ENCODE measurements at places on chromosomes 1 and 21.

DNA sequence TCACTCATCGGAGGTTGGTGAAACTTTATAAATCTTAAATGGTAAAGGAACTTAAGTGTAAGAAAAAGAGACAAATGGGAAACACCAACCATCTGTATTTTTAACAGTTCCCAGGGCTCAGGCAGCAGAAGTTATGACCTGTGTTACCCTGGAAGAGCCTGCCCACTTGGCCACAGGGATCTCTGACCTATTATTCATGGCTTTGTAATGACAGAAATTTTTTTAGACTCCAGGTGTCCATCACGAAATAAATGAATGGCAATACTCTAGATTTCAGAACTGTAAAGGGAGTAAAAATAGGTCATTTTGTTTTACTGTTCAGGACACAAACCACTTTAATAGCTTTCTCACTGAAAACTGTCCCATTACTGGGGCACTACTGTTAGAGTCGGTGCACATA, 389.8 kb downstream of the VAV3 start:
- DNase-seq = no peak

DNA sequence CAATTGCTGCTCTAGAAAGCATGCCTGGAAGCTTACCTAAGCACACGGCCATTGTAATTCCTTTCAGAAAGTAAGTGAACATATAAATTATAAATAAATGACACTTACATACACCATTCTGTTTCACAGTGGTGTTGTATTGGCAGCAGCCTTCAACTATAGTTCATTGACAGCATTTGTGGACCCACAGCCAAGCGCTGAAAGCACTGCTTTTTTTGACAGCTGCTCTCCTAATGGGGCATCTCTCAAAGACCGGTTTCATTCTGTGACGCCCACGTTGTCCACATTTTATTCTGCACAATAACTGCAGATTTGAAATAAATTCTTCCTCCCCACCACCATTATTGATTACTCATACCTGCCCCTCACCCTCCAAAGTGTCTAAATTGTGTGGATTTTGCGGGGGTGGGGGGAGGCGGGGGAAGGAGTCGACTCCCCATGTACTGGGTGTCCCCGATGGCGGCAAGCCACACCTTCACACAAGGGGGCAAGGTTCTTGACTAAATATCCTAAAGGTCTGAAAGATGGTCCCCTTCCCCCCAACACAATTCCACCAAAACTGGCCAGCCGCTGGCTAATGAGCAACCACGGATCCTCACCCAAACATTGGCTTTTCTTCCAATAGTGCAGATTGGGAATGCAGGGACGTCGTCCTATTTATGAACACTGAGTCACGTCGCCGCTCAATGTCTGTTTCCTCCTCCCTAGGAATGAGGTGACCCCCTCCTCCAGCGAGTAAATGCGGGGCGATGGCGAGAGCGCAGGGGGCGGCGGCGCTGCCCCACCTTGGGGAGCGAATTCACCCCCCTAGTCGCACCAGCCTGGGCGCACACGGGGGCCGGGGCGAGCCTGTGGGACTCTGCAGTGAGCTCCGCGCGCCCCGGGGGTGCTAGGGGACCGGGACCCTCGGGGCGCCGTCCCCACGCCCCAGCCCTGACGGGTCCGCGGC, 960 bp downstream of the RCAN1 start:
- no peak for DNase-seq

GRCh38 chr1:154863315-154864174, 6.5 kb downstream of the KCNN3 start:
- DNase-seq = peak; percentile 36

DNA sequence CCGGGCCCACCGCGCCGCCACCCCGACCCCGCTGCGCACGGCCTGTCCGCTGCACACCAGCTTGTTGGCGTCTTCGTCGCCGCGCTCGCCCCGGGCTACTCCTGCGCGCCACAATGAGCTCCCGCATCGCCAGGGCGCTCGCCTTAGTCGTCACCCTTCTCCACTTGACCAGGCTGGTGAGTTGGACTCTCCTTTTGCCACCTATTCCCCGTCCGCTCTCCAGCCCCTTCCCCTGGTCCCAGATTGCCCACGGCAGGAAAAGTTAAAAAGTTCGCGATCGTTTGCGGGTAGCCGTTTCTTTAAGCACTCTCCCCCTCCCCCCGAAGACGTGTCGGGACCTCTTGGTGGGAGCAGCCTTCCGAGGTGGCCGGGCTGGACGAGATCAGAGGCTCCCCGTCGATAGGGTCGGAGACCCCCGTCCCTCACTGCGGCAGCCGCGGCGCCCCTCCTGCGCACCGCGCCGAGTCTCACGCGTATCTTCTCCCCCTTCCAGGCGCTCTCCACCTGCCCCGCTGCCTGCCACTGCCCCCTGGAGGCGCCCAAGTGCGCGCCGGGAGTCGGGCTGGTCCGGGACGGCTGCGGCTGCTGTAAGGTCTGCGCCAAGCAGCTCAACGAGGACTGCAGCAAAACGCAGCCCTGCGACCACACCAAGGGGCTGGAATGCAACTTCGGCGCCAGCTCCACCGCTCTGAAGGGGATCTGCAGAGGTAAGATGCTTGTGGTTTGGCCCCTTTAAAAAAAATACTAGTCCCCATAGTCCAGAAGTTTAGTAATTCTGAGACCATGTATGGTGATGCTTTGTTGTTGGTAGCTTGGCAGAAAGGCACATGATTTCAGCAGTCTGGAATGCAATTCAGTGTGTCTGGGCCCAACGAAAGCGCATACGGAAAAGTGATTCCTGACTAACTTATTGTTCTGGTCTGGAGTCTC, 576 bp downstream of the CCN1 start:
- no peak for DNase-seq

DNA sequence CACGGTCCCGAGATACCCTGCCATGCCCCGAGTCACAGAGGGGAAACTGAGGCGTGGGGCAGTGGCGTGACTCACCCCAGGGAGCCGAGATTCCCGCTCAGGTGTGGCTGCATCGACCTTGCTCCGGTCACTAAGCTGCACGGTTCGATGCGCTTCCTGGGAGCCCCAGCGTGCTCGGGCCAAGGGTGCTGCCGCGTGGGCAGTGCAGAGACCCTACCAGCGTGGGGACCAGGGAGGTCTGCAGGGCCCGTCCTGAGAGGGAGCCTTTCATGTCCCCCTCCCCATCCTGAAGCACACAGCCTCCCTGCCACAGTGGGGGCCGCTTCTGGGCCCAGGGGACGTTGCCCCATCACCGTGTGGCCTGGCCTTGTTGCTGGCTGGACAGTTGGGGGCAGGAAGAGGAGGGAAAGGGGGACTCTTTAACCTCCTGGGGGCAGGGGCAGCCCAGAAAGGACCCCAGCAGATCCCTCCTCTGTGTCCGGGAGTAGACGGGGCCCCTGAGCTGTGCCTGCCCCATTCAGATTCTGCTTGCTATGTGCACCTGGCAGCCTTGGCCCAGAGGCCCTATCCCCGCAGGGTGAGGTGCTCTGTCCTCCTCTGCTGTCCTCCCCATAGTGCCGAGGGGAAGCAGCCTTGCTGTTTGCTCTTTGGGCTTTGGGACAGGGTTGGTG, 52.3 kb downstream of the COL18A1 start:
- DNase-seq = no peak

GRCh38 chr1:220448217-220448616, 79.7 kb upstream of the MARK1 start:
- DNase-seq = no peak

- no peak for DNase-seq
Observed at GRCh38 chr1:57131701-57132394, 166.0 kb upstream of the C8B start.

- DNase-seq = no peak
Observed at GRCh38 chr21:22585558-22585957, 1587.3 kb downstream of the NCAM2 start.

DNA sequence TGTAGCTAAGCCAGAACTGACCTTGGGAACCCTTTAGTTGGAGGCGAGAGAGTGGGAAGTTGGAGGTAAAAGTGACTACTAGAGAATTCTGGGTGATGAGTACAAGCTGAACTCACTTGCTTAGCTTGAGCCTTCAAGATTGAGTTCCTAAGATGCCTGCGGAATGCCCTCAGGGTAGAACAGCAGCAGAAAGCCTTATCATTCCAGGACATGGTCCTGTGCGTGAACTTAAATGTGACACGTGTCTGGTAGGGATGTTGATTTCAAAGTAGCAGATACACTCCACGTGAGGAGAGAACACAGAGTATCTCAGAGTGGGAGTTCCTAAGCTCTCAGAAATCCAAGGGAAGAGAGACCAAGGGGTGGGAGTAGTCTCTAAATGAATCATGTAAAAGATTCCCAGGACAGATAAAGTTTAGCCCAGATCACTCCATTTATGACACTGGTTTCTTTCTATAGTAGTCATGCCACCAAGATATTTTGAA, 60.1 kb downstream of the KCNK1 start:
- no peak for DNase-seq

DNA sequence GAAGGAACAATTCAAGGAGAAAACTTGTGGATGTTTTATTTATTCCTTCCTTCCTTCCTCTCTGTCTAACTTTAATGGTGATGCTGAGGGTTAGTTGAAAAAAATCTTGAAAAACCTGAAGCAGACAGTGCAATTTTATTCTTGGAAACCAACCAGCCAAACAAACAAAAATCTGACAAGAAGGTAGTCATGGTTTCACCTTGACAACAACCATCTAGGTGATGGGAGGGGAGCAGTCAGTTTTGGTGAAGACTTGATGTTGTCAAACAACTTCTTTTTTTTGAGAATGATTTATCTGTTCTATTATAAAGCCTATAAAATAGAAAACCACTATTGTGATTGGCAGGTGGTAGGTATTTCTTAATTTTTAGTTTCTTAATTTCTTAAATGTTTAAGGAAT, 92.4 kb upstream of the GPR88 start:
- DNase-seq = no peak

Measured in T-helper 17 cell (primary cell).